Kidney tubule cell (primary cell): ENCODE measurements at places on chromosomes 12 and 14.
A peak's percentile ranks its signal among the peaks of the same experiment; 100 is the strongest.

DNA sequence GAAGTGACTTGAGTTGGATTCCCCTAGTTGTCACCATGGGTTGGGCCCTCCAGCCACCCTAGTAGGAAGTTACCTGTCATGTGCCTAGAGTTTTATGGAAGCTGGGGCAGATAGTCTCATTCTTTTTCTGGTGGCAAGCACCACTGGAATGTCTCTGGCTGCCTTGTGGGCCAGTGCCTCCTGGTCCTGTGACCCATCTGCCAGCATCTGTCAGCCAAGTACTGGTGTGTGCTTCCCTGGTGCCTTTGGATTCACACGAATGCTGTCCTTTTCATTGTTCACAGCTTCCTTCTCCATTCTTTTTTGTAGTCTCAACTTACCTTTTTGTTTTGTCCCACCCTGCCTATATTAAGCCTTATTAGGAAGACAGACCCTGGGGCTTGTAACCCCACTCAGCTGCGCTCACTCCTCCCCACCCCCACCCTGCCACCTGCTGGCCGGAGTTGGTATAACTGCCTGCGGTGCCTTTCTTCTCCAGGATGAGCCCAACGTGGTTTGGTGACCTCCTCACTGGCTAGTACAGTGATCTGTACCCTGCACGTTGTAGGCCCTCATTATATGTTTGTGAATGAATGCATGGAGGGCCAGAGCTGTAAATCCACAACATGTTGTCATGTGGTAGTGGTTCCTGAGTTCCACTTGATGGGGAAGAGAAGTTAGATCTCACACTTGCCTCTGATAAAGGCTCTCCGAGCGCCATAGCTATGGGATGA, 125.7 kb downstream of the TSPAN9 start:
- DNase-seq = no peak

- no peak for DNase-seq
These were observed 44.2 kb downstream of the SLC6A12 start for GRCh38 chr12:169528-170370.

- DNase-seq = no peak
These were observed 82.8 kb upstream of the BCL2L14 start for GRCh38 chr12:11987901-11988300.

- DNase-seq = peak; percentile 91
These were observed 400.9 kb upstream of the PDE3A start for GRCh38 chr12:19967431-19967830.

GRCh38 chr14:49363821-49364751, 222.1 kb downstream of the RPS29 start:
- no peak for DNase-seq

DNA sequence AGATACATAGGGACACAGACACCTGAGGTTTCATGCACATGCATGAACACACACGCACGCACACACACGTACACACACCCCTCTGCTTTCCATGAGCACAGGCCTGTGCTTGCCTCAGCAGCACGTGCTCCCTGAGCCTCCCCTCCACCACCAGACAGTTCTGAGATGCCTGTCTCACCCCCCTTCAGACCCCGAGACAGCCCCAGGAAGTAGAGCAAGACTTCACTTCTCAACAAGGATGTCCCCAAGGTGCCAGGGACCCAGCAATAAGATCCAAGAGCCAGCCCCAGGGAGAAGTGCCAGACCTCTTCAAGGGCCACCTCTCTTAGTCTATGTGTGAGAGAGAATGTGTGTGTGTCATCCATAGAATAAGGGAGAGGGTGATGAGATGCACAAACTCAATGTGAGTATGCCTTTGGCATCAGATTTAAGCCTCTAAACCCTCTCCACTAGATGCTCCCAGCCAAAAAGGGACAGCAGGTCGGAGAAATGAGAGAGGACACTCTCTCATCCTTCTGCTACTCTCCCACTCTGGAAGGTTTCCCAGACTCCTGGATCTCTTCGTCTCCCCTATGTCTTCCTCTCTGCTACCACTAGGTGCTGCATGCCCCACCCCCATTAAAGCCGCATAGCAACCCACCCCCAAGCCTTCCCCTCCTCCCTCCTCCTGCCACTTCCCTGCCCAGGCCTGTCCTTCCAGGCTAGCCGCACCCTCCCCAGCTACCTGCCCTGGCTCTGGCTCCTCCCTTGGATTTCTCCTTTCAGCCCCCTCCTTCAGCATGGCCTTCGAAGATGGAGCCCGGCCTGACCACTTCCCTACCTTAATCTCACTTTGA, 7.7 kb downstream of the RARG start:
- DNase-seq = no peak

GRCh38 chr12:120735181-120735580, 9.6 kb downstream of the ACADS start:
- no peak for DNase-seq

DNA sequence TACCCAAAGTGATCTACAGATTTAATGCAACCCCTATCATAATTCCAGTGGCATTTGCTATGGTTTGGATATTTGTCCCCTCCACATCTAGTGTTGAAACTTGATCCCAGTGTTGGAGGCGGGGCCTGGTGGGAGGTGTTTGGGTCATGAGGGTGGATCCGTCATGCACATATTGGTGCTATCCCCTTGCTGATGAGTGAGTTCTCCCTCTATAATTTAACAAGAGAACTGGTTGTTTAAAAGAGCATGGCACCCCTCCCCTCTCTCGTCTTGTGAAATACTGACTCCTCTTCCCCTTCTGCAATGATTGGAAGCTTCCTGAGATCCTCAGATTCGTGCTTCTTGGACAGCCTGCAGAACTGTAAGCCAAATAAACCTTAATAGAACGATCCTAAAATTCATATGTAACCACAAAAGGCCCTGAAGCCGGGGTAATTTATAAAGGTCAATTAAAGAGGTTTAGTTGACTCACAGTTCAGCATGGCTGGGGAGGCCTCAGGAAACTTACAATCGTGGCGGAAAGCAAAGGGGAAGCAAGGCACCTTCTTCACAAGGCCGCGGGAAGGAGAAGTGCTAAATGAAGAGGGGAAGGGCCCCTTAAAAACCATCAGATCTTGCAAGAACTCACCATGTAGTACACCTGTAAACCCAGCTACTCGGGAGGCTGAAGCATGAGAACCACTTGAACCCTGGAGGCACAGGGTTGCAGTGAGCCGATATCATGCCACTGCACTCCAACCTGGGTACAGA, 41.2 kb downstream of the SLC39A9 start:
- DNase-seq = no peak

DNA sequence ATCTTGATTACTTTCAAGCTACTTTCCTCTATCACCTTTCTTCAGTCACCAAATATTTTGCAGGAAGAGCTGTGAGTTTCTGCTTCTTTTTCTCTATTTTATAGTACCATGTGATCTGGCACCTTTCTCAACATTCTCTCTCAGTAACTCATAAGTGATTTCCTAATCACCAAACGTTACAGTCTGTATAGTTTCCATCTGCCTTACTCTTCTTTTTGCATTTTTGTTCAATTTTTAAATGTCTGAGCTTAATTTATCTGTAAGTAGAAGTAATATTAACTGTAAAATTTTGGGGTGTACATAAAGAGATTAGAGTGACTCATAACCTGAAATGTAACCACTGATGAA, 422.1 kb upstream of the SYT1 start:
- DNase-seq = no peak

GRCh38 chr12:82474798-82475184, 116.5 kb downstream of the METTL25 start:
- DNase-seq = peak; percentile 33

DNA sequence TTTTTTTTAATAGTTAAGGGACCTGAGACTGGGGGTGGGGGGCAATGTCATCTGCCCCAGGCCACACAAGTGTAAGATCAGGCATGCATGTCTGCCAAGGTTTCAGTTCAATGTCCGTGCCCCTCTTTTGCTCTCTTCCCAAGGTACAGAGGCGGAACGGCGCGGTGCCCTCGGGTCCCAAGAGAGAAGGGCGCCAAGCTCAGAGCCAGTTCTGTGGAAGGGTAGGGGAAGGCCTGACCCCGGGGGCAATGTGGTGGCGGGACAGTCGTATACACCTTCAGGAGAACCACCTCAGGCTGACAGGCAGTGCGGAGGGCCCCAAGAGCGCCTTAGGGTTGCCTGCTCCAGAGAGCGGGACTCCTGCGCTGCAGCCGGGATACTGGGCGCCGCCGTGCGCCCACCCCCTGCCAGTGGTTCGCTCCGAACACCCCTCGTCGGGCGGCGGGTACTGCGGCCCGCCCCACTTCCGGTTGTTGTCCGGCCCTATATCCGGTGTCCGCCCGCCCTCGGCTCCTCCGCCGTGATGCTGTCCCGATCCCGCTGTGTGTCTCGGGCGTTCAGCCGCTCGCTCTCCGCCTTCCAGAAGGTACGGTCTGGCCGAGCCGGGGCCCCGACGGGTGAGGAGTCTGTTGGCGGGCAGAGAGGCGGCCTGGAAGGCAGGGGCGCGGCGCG, at the start of gene DLST:
TSS of gene DLST (plus strand) at position 486 of the 672 bp plus-strand sequence. CDS start at position 524, 38 bp downstream.
- peak; percentile 89 for DNase-seq

- no peak for DNase-seq
These were observed 230.2 kb downstream of the SLC41A2 start for GRCh38 chr12:104727726-104728465.
